ENCODE measurements at places on chromosomes 2 and 18.

GRCh38 chr2:97957432-97958183 is 38.1 kb downstream of the TMEM131 start:
- peaks cover 45% of the 10 kb centered on the region for H3K4me1 ChIP-seq
- no peak overlapping the region for H3K4me3 ChIP-seq
- no peak for DNase-seq
- H3K27ac ChIP-seq: no peak overlapping the region
- H3K36me3 ChIP-seq: peaks cover 9% of the 10 kb centered on the region
- H3K27me3 ChIP-seq: no peaks in the 10 kb centered on the region

DNA sequence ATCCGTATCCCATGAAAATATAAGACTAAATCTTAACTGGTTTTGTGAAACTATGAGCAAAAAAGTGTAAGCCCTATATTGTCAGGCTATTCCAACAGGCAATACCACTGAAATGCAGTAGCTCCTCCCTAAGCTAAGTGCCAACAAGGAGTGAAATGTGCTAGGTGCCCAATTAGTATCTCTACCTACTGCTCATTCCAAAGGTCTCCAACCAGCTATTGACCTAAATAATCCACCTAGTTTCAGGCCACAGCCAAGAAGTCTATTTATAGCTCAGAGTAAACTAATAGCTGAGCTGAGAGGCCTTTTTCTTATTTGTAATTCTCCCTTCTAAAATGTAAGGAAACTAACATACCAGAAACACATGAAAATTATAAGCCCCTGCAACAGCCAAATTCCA is 482.2 kb downstream of the DCC start:
- H3K27me3 ChIP-seq: no peaks in the 10 kb centered on the region
- H3K27ac ChIP-seq: no peak overlapping the region
- H3K36me3 ChIP-seq: peaks cover 5% of the 10 kb centered on the region
- no peaks in the 10 kb centered on the region for H3K4me1 ChIP-seq

GRCh38 chr18:50075772-50076171 is 119.2 kb downstream of the MYO5B start:
- no peak overlapping the region for H3K27ac ChIP-seq
- no peak for DNase-seq
- no peaks in the 10 kb centered on the region for H3K4me1 ChIP-seq
- H3K27me3 ChIP-seq: peaks cover 1% of the 10 kb centered on the region

DNA sequence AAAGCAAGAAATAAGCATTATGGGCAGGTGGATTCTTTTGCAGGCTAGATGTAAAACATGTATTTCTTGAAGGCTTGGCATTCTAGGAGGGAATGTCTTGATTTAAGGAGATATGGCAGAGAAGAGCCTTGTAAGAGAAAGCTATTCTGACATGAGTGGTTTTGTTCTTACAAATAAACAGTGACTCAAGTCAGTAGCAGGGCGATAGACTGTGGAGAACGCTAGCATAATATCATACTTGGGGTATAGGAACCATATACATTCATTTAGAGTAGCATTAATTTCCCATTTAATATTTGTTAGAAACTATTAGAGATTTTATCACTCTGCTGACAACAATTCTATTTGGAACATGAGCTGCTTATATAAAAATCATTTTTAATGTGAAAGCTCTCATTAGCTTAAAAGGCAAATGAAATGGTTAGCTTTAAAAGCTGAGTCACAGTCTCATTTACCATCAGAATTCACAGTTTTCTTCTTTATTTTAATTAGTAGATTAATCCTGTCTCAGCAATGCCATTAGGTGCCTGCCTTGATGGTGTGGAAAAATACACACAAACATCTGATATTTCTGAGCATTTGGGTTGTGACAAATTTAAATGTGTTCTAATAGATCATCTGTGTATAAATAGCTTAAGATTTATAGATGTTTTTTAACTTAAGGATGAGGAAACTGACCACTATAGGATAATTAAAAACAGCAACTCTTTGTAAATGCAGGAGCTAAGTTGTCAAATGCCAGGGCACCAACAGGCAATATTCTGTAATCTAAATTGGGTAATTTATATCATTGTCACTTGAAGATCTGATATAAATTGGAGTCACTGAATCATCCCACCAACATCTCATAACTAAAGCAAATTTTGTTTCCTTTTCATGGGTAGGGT is 276.7 kb downstream of the PLCL1 start:
- H3K4me3 ChIP-seq: no peak overlapping the region
- no peak overlapping the region for H3K27ac ChIP-seq
- no peak for DNase-seq
- no peaks in the 10 kb centered on the region for H3K4me1 ChIP-seq

GRCh38 chr2:186460465-186460864 is 25.6 kb upstream of the ZC3H15 start:
- no peaks in the 10 kb centered on the region for H3K36me3 ChIP-seq
- DNase-seq: no peak
- H3K27me3 ChIP-seq: no peaks in the 10 kb centered on the region
- no peak overlapping the region for H3K27ac ChIP-seq
- H3K4me1 ChIP-seq: peaks cover 15% of the 10 kb centered on the region

DNA sequence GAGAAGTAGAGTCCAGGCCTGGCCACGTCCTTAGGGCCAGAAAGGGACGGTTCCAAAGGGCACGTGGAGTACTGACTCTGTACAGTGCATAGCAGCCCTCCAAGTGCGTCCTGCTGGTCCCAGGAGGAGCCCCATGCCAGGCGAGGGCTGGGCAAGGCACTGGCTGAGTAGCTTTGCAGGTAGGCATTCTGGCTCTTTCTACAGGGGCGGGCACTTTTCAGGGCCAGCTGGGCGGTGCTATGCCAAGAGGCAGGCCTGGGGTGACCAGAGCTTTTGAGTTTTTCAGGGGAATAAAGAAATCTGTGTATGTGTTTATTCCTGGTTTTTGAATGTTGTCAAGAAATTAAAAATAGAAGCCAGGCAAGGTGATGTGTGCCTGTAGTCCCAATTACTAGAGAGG is 15.4 kb upstream of the GLI2 start:
- H3K36me3 ChIP-seq: peaks cover 11% of the 10 kb centered on the region
- H3K4me1 ChIP-seq: peaks cover 34% of the 10 kb centered on the region
- H3K27me3 ChIP-seq: peaks cover 2% of the 10 kb centered on the region
- no peak overlapping the region for H3K27ac ChIP-seq
- no peak overlapping the region for H3K4me3 ChIP-seq
- DNase-seq: no peak

- H3K4me1 ChIP-seq: peaks cover 6% of the 10 kb centered on the region
- no peaks in the 10 kb centered on the region for H3K27me3 ChIP-seq
- no peak overlapping the region for H3K27ac ChIP-seq
- H3K4me3 ChIP-seq: no peak overlapping the region
These were observed 85.5 kb downstream of the ADCYAP1 start for GRCh38 chr18:990197-990596.

GRCh38 chr2:205932861-205933260 is 153.1 kb downstream of the INO80D start:
- no peak overlapping the region for H3K4me3 ChIP-seq
- peaks cover 18% of the 10 kb centered on the region for H3K4me1 ChIP-seq
- no peak overlapping the region for H3K27ac ChIP-seq
- DNase-seq: no peak

- H3K36me3 ChIP-seq: peaks cover 1% of the 10 kb centered on the region
- H3K4me1 ChIP-seq: no peaks in the 10 kb centered on the region
- H3K27me3 ChIP-seq: no peaks in the 10 kb centered on the region
These were observed 36.6 kb upstream of the SLC30A6 start for GRCh38 chr2:32129086-32129485.

DNA sequence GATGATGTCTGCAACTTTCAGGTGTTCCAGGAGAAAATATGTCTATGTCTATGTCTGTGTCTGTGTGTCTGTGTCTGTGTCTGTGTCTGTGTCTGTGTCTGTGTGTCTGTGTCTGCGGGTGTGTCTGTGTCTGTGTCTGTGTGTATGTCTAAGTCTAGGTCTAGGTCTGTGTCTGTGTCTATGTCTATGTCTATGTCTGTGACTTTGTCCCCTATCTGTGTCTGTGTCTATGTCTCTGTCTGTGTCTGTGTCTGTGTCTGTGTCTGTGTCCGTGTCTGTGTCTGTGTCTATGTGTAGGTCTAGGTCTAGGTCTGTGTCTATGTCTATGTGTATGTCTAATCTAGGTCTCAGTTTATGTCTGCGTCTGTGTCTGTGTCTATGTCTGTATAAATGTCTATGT is 10.5 kb downstream of the IL1R2 start:
- peaks cover 7% of the 10 kb centered on the region for H3K27me3 ChIP-seq
- no peak overlapping the region for H3K4me3 ChIP-seq
- DNase-seq: no peak
- 0 out of 2 replicates have a peak, but pooled peaks cover 6% of the 10 kb centered on the region for H3K4me1 ChIP-seq
- no peak overlapping the region for H3K27ac ChIP-seq

DNA sequence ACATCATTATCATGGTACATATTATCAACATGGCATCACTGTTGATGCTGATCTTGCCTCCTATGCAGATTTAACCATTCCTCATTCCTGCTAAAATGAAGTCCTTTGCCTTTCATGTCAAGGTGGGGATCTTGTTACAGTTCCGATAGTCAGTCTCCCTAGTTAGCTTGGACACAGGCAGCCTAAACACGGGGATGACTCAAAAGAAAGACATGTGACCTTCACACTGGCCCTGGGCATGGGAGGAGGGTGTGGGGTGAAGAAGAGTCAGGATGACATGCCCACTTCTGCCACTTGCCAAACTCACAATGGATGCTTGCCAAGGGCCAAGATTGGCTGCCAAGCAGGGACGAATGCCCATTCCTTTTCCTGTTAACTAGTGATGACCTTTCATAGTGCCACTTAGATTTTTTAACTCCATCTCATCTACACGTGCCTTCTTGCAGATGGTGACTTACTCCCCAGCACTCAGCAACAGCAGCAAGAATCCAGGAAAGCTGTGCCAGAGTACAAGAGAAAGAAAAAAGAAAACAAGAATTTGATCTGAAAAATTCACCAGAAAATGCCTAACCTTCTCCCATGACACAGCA is 13.9 kb upstream of the SLC1A4 start:
- peaks cover 43% of the 10 kb centered on the region for H3K4me1 ChIP-seq
- peaks cover 4% of the 10 kb centered on the region for H3K27me3 ChIP-seq
- peak overlapping the region; percentile 54 for H3K4me3 ChIP-seq
- no peaks in the 10 kb centered on the region for H3K36me3 ChIP-seq

GRCh38 chr18:67133669-67134068 is 382.9 kb downstream of the DSEL start:
- no peaks in the 10 kb centered on the region for H3K4me1 ChIP-seq
- H3K27ac ChIP-seq: no peak overlapping the region
- no peaks in the 10 kb centered on the region for H3K36me3 ChIP-seq
- no peaks in the 10 kb centered on the region for H3K27me3 ChIP-seq

DNA sequence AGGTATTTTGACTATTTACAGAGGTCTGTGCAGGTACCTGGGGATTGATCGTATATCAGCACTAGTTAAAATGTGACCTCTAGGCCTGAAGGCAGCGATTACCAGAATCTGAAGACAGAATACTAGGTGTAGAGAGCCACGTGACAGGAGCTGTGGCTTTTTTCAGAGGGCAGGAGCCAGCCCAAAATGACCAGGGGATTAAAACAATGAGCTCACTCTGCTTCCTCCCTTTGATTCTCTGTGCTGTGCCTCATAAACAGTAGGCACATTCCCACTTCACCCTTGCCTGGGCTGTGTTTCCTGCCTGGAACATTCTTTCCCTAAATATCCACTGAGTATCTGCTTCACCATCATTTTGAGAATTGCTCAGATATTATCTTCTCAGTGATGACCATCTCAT is 15.2 kb downstream of the ITGAV start:
- no peaks in the 10 kb centered on the region for H3K27me3 ChIP-seq
- no peak for DNase-seq
- peak overlapping the region; percentile 51 for H3K27ac ChIP-seq
- H3K36me3 ChIP-seq: peaks cover 11% of the 10 kb centered on the region
- H3K4me1 ChIP-seq: peaks cover 58% of the 10 kb centered on the region
- H3K4me3 ChIP-seq: no peak overlapping the region

GRCh38 chr2:239640210-239640609 is 239.4 kb upstream of the HDAC4 start:
- H3K27ac ChIP-seq: no peak overlapping the region
- no peaks in the 10 kb centered on the region for H3K4me1 ChIP-seq
- peaks cover 5% of the 10 kb centered on the region for H3K36me3 ChIP-seq
- no peak overlapping the region for H3K4me3 ChIP-seq

DNA sequence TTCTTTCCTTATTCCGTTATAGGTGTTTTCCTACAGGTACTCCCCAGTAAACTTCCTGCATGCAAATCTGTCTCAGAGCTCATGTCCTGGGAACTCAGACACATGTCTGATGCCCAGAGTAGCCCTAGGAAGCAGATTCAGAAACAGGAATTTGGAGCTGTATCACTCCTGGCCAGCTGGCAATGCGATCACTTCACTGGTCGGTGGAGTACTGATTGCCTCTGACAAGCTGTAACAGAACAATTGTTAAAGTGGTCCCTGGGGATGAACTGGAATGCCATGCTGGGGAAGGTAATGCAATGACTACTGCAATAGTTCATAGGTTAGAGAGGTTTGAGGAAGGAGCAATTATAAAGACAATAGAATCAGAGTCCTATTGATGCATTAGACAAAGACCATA is 131.6 kb upstream of the DOCK10 start:
- no peaks in the 10 kb centered on the region for H3K36me3 ChIP-seq
- DNase-seq: no peak
- no peak overlapping the region for H3K27ac ChIP-seq
- no peak overlapping the region for H3K4me3 ChIP-seq
- H3K4me1 ChIP-seq: peaks cover 13% of the 10 kb centered on the region

DNA sequence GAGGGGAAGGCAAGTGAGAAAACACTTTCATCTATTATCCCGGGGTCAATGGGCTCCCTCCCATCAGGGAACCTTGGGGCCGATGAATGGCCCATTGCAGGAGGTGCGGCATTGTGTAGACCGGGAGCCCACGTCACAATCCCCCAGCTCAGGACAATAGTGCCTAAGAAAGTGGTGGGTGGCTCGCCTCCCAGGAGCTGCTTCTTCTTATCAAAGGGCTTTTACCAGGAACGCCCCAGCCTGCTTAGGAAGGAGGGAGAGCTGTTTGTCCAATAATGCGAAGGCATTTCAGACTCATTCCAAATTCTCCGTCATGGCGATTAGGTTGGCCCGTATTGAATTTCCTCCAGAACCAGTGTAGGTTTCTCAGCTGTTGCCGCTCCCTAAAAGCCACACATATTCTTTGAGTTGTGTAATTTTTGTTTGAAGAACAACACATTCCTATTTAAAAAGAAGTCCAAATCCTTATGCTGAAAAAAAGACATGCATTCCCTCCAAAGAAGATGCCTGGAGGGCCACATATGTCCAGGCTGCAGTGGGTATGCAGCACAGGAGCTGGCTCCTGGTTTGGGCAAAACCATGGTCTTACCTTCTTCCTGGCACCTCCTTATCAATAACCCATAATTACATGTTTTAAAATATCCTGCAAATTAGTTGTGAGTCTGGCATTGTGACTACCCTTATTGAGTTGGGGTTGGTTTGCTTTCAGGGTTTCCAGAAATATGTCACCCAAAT is 264.7 kb downstream of the MYCN start:
- H3K4me3 ChIP-seq: no peak overlapping the region
- H3K4me1 ChIP-seq: no peaks in the 10 kb centered on the region
- no peak for DNase-seq
- H3K27me3 ChIP-seq: no peaks in the 10 kb centered on the region

Measured in HFFc6 (cell line).